ENCODE measurements at places on chromosomes 11 and 22. TPM values are rescaled to one million over a fixed set of nuclear protein-coding genes. Genes with fewer than 3 reads are reported as not detected.
A peak's percentile ranks its signal among the peaks of the same experiment; 100 is the strongest.

Gene HSPB2
- 1.9 TPM for total RNA-seq

GRCh38 chr11:31107649-31108048 lies 261.9 kb downstream of the DCDC1 start:
- no peaks in the 10 kb centered on the region for H3K4me1 ChIP-seq
- no peak for DNase-seq
- H3K36me3 ChIP-seq, result no peaks in the 10 kb centered on the region
- H3K27me3 ChIP-seq, result no peaks in the 10 kb centered on the region
- H3K27ac ChIP-seq, result no peak overlapping the region

DNA sequence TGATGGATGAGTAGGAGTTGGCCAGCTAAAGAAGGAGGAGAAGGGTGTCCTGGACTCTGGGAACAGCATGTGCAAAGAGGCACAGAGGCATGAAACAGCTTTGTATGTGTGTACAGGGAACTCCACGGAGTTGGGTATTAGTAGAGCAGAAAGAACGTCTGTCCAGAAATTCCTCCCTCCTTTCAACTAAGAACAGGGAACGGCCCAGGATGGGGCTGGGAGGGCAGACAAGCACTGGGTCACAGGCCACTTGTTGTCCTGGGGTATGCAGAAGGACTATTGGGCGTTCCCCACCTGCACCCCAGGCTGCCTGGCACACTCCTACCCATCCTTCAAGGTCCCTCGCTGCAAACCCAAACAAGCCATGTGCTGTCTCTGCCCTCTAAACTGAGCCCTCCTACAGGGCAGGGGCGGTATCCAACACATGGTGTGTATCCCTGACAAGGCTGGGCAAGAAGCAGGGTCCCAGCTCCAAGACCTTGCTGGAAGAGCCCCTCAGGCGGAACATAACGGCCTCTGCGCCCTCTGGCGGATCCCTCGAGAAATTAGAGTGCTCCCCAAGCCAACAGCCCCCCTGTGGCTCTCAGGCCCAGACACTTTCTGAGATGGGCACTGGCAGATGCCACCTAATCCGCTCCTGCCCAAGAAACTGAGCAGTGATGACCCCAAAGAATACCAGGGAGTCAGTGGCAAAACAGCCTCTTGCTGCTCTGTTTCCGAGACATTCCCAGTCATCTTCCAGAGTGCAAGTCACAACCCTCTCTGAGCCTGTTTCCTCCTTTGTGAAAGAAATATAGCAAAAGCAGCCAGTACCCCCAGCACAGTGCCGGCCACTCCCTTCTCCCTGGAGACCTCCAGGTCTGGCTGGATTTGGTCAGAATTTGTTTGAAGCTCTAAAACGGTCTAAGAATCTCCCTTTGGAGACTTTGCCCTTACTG lies 1.6 kb upstream of the ELFN2 start:
- peak overlapping the region; percentile 22 for H3K4me3 ChIP-seq
- no peak for DNase-seq
- H3K4me1 ChIP-seq, result peaks cover 50% of the 10 kb centered on the region
- H3K36me3 ChIP-seq, result peaks cover 5% of the 10 kb centered on the region
- peaks cover 25% of the 10 kb centered on the region for H3K27me3 ChIP-seq

DNA sequence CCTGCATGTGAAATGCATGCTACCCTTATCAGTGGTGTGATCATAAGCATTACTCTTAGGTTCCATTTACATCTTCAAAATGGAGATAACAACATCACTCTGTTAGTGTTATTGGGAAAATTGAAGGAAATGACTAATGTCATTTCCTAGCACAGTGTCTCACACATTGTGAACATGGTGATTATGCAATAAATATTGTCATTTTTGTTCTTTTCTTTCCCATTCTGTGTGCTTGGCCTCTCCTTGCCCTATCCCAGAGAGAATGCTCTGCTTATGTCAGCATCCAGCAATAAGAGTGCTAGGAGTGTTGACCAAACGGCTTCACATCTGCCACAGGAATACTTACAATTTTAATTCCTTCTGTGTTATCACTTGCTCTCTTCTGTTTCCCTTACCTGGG lies 1024.1 kb upstream of the CCDC90B start:
- no peaks in the 10 kb centered on the region for H3K4me1 ChIP-seq
- DNase-seq, result no peak
- no peak overlapping the region for H3K4me3 ChIP-seq
- H3K27ac ChIP-seq, result no peak overlapping the region

DNA sequence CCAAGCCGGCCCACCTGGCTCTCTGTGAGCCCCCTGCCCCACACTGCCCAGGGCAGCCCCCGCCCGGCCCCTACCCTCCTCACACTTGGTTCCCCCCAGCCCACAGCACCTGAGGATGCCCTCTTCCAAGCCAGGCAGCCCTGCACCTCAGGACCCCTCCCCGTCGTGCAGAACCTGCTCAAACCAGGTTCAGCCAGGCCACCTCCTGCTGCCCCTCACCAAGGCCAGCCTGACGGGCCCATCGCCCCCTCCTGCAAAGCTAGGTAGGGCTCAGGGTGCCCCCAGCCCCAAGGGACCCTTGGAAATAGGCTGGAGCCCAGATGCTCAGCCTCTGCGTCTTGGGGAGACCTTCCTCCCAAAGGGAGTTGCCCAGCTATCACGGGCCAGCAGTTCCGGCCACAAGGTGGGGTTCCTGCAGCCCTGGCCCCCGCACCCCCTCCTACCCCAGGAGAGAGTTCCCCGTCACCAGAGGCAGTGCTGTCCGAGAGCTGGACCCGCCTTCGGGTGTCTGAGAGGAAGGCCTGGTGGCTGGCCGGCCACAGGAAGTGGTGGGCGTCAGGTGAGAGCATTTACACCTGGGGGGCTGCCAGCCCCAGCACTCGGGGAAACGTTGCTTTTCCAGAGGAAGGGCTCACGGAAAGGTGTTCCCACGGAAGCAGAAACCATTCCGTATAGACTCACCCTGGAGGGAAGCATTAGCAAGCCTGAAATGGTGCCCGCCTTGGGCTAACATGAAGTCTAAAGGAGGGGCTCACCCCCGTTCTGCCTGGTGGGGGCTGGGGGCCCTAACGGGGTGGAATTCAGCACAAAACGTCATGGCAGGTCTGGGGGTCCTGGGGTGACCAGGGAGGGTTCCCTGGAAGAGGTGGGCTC lies 3.2 kb upstream of the SYT8 start:
- peaks cover 14% of the 10 kb centered on the region for H3K27me3 ChIP-seq
- H3K4me3 ChIP-seq, result no peak overlapping the region
- H3K27ac ChIP-seq, result no peak overlapping the region
- no peaks in the 10 kb centered on the region for H3K36me3 ChIP-seq
- peaks cover 17% of the 10 kb centered on the region for H3K4me1 ChIP-seq

DNA sequence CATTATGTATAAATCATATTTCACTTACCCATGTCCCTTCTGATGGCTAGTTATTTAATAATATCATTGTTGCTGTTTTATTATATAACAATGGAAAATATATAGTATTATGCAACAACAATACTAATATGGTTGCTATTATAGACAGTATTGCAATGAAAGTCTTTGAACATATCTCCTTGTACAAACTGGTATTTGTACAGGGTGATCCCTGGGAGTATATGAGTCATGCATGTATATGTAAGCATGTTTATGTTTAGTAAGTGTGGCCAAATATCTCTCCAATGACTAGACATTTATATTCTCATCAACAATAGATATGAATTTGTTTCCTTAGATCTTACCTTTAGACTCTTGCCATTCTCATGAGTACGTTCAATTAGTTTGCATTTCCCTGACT lies 55.9 kb downstream of the KCNC1 start:
- no peak overlapping the region for H3K27ac ChIP-seq
- H3K27me3 ChIP-seq, result peaks cover 3% of the 10 kb centered on the region
- no peaks in the 10 kb centered on the region for H3K36me3 ChIP-seq

Gene CAPN5
- total RNA-seq, result 19.9 TPM

DNA sequence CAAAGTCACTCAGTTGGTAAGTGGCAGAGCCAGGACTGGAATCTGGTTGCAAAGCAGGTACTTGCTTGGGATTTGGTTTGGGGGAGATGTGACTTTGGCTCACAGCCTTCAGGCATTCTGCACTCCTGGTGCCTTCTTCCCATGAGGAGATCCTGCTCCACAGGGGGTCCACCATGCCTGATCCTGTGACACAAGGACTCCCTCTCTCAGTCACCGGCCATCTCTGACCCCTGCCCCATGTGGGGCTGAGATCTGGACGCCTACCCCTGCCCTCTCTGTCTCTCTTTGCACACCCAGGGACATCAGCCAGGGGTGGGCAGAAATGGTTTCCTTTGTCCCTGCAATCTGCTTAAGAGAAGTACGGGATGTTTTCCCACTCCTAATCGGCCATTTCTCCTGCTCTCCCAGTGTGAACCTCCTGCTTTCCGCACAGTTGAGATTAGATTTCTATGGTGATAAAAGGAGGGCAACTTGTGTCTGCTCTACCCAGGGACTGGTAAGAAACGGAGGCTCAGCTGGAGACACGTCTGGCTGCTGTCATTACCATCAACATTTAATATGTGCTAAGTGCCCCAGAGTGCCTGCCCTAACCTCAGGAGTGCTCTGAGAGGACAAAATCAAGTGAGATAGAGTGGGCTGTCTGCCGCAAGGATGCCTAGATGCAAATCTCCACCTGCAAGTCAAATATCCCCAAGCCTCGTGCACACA lies 11.1 kb upstream of the FXYD6 start:
- no peak for DNase-seq
- H3K4me3 ChIP-seq, result no peak overlapping the region

Gene PRG3
- not detected for total RNA-seq

Gene LAYN
- total RNA-seq, result 111 TPM

Gene KRTAP5-7
- total RNA-seq, result not detected
